Glutamatergic neuron (in vitro differentiated cells): ENCODE measurements at places on chromosomes 7 and 10. TPM values are rescaled to one million over a fixed set of nuclear protein-coding genes. Genes with fewer than 3 reads are reported as not detected.

The ERVW-1 gene
- not detected for total RNA-seq

- H3K36me3 ChIP-seq = no peaks in the 10 kb centered on the region
- H3K4me1 ChIP-seq = peaks cover 1% of the 10 kb centered on the region
- DNase-seq = no peak
- H3K27ac ChIP-seq = no peak overlapping the region
- H3K4me3 ChIP-seq = no peak overlapping the region
These were observed 187.2 kb downstream of the VTI1A start for GRCh38 chr10:112634096-112634830.

- H3K4me3 ChIP-seq = peak overlapping the region; percentile 39
- H3K4me1 ChIP-seq = peaks cover 28% of the 10 kb centered on the region
- H3K27me3 ChIP-seq = peaks cover 9% of the 10 kb centered on the region
- no peaks in the 10 kb centered on the region for H3K36me3 ChIP-seq
- no peak overlapping the region for H3K27ac ChIP-seq
- no peak for DNase-seq
These were observed 2.7 kb downstream of the MAP3K8 start for GRCh38 chr10:30436671-30437030.

GRCh38 chr7:127884066-127884559 is 147.1 kb downstream of the LRRC4 start:
- H3K27ac ChIP-seq = peak overlapping the region; percentile 99
- no peak overlapping the region for H3K4me3 ChIP-seq
- H3K27me3 ChIP-seq = peaks cover 6% of the 10 kb centered on the region
- H3K36me3 ChIP-seq = no peaks in the 10 kb centered on the region
- DNase-seq = peak; percentile 22

GRCh38 chr10:128011059-128011979 is 104.4 kb downstream of the PTPRE start:
- H3K4me1 ChIP-seq = peaks cover 4% of the 10 kb centered on the region
- H3K36me3 ChIP-seq = no peaks in the 10 kb centered on the region
- H3K27me3 ChIP-seq = peaks cover 6% of the 10 kb centered on the region
- peak; percentile 86 for DNase-seq
